ENCODE measurements at places on chromosomes 1 and 21.

DNA sequence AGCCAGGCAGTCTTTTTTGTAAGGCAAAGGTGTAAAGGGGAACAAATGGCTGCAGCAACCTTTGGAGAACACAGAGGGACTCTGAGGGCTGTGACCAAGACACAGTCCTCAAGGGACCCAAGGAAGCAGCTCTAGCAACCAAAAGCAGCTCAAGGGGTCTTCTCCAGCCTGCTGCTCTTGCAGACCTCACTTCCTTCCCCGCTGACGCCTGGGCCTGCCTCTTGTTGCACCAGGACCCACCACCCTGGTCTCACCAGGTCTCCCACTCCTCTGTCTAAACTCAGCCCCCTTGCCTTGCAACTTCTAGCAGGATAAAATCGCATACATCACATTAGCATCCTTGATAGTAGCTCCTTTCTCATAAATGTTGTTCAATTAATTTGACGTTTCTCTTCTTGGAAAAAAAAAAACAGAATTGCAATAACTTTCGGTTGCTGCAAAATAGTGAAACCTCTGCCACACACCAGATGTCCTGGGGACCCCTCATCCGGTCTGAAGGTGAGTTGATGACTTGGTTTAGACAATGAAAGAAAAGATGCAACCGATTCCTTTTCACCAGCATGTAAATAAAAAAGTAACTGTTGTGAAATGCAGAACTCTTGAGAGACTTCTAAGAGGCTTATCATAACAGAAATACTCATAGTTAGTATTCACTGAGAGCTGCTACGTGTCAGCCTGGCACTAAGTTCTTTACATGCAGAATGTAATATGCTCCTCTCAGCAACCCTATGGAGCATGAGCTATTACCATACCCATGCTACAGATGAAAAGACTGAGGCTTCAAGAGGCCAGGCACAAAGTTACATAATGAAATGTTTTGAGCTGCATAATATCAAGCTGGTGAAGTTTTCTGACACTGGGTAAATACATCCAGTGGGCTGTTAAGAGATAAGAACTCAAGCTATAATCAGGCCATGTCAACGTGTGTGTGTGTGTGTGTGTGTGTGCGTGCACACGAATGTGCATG lies 58.5 kb downstream of the UMODL1 start:
- no peaks in the 10 kb centered on the region for H3K27me3 ChIP-seq
- peak; percentile 54 for DNase-seq

DNA sequence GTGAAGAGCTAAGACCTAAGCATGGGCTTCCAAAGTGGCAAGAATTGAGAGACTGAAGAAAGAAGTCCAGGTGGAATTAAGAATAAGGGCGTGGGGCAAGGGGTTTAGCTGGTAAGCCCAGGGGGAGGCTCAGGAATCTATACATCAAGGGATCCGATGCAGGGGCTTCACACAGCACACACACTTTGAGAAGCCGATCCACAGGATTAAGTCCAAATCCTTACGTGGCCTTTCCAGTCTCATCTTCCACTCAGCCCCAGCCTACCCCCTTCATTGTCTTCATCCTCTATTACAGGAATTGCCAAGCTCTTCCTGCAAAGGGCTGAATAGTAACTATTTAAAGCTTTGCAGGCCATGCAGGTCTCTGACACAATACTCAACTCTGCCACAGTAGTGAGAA lies 101.3 kb downstream of the TGFBR3 start:
- no peak overlapping the region for H3K27ac ChIP-seq
- no peaks in the 10 kb centered on the region for H3K36me3 ChIP-seq
- no peaks in the 10 kb centered on the region for H3K27me3 ChIP-seq
- no peaks in the 10 kb centered on the region for H3K4me1 ChIP-seq
- no peak overlapping the region for H3K4me3 ChIP-seq

- H3K4me1 ChIP-seq: no peaks in the 10 kb centered on the region
- H3K27me3 ChIP-seq: peaks cover 4% of the 10 kb centered on the region
- H3K36me3 ChIP-seq: no peaks in the 10 kb centered on the region
- H3K27ac ChIP-seq: no peak overlapping the region
- H3K4me3 ChIP-seq: no peak overlapping the region
These were observed 1.8 kb downstream of the SPRR1B start for GRCh38 chr1:153032677-153033308.

GRCh38 chr1:219433001-219433400 lies 179.9 kb downstream of the ZC3H11B start:
- no peak overlapping the region for H3K27ac ChIP-seq
- no peak for DNase-seq
- H3K4me3 ChIP-seq: no peak overlapping the region
- H3K36me3 ChIP-seq: no peaks in the 10 kb centered on the region

DNA sequence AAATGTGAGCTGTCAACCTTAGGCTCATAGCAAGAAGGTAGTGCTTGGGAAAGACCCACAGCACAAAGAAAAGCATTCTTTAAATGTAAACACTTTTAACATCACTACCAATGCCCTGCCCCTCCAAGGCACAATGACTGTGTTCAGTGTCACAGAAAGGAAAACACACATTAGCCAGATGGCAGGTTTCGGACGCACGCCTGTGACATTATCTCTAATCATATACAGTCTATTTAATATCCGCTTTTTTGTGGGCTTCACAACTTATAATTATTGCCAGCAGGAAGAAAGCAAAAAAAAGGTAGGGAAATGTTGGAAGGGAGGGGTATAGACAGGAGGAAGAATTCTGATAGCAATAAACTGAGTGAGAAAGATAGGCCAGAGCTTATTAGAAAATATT lies 112.4 kb upstream of the BEND5 start:
- H3K27ac ChIP-seq: no peak overlapping the region
- no peaks in the 10 kb centered on the region for H3K4me1 ChIP-seq
- DNase-seq: no peak
- no peaks in the 10 kb centered on the region for H3K36me3 ChIP-seq
- H3K4me3 ChIP-seq: no peak overlapping the region

- H3K4me1 ChIP-seq: no peaks in the 10 kb centered on the region
- no peak for DNase-seq
- no peak overlapping the region for H3K27ac ChIP-seq
These were observed 31.2 kb downstream of the CDCA8 start for GRCh38 chr1:37723390-37724078.

All from DND-41 (cell line).